ENCODE measurements at places on chromosomes 5 and 9.

DNA sequence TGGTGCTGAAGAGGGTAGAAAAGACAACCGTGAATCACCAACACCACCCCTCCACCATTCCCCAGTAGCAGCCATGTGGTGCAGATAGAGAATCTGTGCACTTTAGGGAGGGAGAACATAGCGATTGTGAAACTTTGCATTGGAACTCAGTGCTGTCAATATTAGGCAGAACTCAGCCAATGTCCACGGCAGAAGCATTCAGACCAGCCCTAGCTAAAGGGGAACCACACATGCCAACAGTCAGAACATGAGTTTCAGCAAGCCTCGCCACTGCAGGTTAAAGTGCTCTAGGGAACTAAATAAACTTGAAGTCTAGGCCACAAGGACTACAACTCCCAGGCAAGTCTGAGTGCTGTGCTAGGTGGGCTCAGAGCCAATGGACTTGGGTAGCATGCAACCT, 38.5 kb upstream of the DEPDC1B start:
- DNase-seq, result no peak

DNA sequence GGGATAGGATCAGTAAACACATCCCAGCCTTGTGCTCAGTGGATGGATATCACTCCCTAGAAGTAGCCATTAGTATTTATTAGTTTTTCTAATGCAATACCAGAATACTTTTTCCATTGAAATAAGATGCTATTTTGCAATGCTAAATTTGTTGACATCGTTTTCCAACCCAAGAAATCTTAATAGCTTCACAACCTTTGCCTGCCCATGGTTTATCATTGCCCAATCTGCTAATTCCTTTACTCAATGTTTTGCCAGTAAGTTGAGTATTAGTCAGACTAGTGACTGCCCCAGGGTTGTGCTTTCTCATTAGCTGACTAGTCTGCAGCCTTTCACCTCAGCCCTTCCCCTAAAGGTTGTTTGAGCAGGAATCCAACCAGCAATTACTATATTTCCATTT, 62.9 kb downstream of the NREP start:
- no peak for DNase-seq

DNA sequence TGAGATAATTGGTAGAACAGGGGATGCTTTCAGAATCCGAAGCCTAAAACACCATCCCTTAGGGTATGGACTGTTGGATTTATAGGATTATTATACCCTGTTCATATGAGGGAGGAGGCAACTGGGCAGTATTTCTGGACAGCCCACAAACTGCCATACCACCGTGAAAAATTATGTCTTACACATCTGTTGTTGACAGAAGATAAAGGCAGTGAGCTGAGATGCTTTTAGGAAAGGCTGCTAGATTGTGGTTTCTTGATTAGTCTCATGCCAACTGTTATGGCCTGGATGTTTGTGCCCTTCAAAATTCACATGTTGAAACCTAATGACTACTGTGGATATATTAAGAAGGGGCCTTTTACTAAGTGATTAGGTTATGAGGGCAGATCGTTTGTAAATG, 83.7 kb upstream of the DHFR start:
- DNase-seq, result no peak

- no peak for DNase-seq
Measured at GRCh38 chr9:121704281-121704680, 52.8 kb downstream of the DAB2IP start.

- no peak for DNase-seq
Measured at GRCh38 chr5:94254214-94254613, 364.2 kb downstream of the KIAA0825 start.

DNA sequence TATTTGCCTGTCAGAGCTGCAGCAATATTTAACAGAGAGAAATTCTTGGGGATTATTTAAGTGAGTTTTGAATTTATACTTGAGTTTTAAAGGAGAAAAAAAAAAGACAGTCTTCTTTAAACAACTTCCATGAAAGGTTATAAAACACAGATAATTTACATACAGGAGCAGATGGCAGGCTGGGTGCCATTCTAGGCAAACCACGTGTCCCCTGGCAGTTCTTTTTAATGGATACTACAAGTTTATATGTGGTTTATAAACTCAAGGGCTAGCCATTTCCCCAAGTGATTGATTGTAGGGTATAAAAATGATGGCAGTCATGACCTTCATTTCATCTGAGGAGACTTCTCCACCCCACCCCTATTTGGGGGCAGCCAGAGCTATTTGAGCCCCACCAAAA, 166.6 kb downstream of the FSTL4 start:
- no peak for DNase-seq

DNA sequence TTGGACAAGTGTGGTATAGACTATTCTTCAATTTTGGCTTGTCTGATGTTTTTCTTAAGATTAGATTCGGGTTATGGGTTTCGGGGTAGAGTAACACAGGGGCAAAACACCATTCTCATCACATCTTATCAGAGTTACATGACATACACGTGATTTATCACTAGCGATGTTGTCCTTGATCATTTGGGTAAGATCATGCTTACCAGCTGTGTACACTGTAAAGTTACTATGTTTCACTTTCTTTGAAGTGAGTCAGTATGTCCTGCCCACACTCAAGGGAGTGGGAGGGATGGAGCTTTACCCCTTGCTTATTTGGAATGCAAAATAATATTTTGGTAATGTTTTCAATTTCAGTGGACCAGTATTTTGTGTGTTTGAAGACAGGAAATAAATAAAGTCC, 101.8 kb upstream of the TAF11L2 start:
- DNase-seq, result no peak

GRCh38 chr5:13303445-13303844, 641.0 kb downstream of the DNAH5 start:
- no peak for DNase-seq

DNA sequence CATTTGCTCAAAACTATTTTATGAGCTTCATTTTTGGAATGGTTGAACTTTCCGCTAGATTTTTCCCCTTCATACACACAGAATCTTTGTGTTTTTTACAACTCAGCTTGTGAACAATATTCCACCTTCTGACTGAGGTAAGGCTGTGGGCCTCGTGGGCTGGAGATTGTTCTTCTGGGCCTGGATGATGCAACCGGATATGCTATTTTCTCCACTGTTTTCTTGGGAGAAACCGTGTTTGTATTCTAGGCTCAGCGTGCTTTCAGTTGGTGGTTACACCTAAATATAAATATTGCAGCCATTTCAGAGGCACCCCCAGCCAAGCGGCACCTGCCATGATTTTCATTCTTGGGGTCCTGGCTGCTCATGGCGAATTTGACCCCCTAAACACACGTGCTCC, 55.2 kb downstream of the IRX1 start:
- DNase-seq, result no peak
